CMK (cell line): ENCODE measurements at places on chromosomes 2 and 18.

- no peak for DNase-seq
Measured at GRCh38 chr18:49050452-49050851, 99.7 kb upstream of the SMAD7 start.

DNA sequence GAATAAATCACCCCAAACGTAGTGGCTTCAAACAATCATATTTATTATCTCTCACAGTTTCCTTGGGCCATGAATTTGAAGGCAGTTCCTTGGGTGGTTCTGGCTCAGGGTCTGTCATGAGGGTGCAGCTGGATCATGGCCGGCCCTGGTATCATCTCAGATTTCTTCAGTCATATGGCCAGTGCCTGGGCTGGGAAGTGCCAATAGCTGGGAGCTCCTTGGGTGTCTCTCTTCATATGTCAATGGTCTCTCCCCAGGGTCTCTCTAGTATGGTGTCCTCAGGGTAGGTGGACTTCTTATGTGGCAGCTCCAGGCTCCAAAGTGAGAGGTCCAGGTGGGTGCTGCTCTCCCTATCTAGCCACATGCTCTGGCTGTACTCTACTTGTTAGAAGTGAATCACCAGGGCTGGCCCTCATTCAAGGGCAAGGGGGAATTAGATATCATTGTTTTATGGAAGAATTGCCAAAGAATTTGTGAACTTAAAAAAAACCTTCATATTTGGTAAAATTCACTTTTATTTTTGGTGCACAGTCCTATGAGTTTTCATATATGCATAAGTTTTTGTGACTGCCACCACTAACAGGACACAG lies 15.4 kb downstream of the FHOD3 start:
- DNase-seq, result no peak

GRCh38 chr2:60818272-60818671 lies 62.2 kb downstream of the PAPOLG start:
- DNase-seq, result no peak

DNA sequence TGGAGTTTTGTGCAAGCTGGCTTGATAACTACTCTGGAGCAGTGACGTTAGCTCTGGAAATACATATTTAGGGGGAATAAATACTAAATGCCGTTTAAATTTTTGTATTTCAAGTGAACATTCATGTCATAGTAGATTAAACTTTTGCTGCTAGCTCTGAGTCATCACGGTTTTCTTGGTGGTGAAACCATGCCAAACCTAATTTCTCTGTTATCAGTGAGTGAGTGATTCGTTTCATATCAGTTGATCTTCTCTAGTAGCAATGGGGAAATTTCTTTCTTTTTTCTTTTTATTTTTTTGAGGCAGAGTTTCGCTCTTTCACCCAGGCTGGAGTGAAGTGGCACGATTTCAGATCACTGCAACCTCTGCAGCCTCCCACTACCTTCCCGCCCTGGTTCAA lies 211.1 kb downstream of the PTPRM start:
- no peak for DNase-seq
